ENCODE measurements at places on chromosomes 12 and 14.
A peak's percentile ranks its signal among the peaks of the same experiment; 100 is the strongest.

DNA sequence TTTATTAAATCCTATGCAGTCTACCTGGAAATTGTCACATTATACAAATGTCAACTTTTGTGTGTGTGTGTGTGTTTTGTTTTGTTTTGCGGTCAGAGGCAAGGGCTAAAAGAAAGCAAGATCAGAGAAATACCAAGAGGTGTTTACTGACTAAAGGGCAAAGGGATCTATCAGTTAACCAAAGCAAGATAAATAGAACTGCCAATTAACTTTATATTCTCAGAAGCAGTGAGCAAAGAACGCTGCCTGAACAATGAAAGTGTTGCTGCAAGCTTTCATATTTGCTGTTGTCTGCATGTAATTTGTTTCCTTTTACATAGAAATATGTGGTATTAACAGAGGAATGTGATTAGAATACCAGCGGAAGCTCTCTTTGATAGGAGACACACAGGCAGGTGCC is 30.9 kb downstream of the CCDC60 start:
- DNase-seq = no peak

- no peak for DNase-seq
Observed at GRCh38 chr12:132070298-132070697, 73.8 kb downstream of the DDX51 start.

DNA sequence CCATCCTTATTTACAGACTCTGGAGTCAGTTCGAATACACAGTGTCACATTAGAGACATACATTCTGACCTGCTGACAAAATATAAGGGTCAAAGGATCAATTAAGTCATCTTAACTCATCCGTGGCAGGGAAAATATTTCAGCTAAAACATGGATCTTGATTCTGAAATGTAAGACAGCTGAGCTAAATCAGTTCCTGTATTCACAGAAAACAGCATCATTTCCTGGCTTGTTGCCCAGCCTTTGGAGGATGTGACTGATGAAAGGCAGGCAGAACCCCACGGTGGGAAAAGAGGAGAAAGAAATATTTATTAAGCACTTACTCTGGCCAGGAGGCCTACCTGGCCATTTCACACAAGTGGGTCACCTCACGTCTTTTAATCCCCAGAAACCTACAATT is 101.9 kb downstream of the GAS2L3 start:
- DNase-seq = peak; percentile 39

- no peak for DNase-seq
Observed at GRCh38 chr14:37411079-37411735, 183.8 kb downstream of the FOXA1 start.

- no peak for DNase-seq
Observed at GRCh38 chr14:99758872-99759545, 34.2 kb upstream of the EML1 start.

DNA sequence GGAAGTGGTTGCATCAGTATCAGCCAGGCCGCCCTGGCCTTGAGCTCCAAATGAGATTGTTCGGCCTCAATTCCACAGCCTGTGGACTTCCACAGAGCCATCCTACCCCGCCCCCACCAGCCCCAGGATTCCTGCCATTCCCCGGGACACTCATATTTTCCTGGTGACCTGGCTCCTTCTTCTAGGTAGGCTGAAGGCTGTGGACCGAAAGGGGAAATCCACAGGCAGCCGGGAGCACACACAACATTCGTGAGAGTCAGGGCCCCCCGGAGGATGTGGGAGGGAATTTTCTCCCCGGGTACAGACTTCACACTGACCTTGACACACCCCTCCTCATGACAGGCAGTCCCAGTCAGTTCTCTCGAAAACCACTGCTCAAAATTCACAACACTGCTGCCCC is 39.9 kb downstream of the RIN3 start:
- peak; percentile 68 for DNase-seq

DNA sequence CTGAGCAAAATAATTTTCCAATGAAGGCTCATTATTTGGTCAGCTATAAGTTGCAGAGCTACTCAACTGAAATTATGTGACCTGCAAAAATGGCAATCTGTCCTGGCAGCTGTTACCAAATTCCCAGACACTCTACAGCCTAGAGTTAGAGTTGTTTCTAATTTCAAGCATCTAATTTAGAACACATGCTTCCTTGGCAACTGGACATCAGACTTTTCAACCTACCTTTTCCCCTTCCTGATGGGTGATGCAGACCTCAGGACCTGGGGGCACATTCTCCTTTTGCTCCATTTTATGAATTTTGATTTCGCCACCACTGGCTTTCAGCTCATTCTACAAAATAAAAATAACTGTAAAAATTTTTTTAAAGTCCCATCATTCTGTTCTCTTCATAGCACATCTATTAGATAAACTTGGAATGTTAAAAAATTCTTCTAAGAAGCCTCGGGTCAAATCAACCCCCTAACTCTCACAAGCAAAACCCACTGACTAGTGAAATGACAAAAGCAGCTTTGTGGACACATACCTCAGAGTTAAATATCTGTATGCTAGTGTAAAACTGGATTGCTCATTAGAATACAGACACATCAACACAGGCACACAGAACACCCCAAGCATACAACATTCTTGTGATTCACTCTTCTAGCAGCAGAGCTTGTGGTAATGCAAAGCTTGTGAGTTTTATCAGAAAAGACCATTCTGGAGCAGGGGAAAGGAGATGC is 33.5 kb upstream of the CERS5 start:
- DNase-seq = peak; percentile 90

- DNase-seq = no peak
Observed at GRCh38 chr12:108784270-108784669, 53.0 kb upstream of the CORO1C start.

- DNase-seq = no peak
Observed at GRCh38 chr12:34595749-34596733, 573.7 kb downstream of the ALG10 start.

- no peak for DNase-seq
Observed at GRCh38 chr14:105056303-105056831, 8.9 kb downstream of the GPR132 start.

DNA sequence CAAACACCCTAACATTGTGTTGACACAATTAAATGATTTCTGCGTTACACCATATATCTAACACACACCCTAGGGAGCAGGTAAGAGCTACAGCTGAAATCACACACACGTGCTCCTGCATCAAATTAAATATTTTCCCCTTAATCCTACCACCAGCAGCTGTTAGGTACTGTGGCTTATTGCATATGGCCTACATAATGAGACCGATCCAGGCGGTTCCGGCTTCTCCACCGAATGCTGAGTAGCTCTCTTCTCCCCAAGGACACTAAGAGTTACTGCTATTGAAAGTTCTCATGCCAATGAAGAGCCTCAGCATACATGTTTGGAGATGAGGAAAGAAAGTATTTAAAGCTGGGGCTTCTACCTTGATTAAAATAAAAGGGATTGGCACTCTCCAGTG is 472.2 kb upstream of the STXBP6 start:
- DNase-seq = no peak
